Effector CD8-positive, alpha-beta T cell (primary cell): ENCODE measurements at places on chromosomes 1 and 21.

DNA sequence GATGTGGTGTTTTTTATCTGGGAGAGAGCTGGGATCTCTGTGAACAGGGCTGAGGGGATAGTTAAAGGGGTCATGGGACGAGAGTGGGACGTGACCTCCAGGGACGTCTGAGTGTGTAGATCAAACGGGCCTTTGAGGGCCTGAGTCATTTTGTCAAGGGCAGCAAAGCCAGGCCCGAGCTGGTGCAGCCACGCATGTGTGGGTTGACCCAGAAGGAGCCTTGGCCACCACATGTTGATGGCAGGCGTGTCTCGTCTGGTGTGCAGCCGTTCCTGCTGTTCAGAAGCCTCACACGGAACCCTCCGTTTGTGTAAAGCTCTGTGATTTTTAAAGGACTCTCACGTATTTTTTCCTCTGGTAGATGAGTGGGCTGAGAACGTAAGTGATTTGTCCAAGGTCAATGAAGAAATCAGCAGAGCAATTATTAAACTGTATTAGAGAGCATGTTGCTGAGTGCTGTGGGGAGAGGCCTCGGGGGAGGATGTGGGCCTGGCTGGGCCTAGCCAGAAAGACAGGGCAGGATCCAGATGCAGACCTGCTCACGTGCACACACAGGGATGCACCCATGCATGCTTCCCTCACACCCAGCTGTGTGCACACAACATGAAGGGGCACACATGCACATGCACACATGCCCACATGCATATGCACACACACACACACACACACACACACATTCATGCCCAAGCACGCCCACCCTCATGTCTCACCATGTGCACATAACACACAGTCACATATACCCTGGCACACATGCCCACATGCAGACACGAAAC lies 89.8 kb downstream of the AJAP1 start:
- DNase-seq, result no peak

GRCh38 chr1:170732252-170732588 lies 68.3 kb downstream of the PRRX1 start:
- DNase-seq, result no peak

DNA sequence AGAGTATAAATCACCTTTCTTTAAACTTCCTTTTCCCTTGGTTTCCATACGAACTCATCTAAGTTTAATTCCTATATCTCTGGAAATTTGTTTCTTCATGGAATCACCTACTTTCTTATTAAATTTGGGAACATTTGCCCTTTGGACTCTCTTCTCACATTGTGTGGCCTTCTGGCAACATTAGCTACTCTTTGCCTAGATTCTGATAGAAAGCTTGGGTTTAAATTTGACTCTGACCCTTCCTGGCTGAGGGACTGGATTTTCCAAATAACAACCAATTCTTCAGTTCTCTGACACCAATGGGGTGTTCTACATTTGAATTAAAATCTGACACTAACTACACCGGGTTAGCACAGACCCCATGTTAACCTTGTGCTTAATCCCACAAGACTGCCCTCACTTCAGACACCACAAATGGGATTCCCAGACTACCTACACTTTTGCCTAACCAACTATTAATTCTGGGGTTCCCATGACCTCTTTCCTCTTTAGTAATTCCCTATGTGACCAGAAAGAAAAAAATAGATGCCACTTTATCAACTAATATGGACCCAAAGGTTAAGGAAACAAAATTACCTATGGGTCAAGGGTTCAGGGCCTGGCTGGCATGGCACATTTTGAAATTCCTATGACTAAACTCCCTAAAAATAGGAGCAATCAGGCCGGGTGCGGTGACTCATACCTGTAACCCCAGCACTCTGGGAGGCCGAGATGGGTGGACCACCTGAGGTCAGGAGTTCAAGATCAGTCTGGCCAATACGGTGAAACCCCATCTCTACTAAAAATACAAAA lies 9.7 kb upstream of the THEM4 start:
- no peak for DNase-seq

GRCh38 chr1:242447689-242448088 lies 76.8 kb downstream of the PLD5 start:
- DNase-seq, result no peak

DNA sequence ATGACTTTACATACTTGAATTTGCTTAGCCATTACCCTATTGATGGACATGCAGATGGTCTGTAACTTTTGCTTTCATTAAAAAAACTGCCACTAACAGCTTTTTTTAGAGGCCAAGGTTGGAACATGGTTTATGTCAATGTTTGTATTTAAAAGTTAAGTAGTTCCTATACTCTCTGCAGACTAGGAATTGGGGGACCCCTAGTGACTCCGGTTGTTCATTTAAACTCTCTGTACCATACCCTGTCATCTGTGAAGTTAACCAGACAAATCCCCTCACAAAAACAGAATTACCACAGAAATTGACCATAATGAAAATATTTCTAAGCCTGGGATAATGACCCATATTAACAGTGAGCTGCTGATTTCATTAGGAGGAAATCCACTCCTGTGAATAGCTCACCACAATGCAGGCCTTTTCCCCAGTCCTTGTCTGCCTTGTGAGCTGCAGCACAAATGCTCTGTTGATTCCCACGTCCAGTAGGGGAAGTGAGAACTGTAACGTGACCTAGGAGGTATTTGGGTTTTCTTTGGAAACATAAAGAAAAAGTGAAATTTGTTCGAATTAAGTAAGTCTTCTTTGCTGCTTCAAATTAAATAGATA lies 30.2 kb upstream of the CD101 start:
- no peak for DNase-seq

- no peak for DNase-seq
These were observed 70.8 kb upstream of the CLDN14 start for GRCh38 chr21:36550761-36551160.

DNA sequence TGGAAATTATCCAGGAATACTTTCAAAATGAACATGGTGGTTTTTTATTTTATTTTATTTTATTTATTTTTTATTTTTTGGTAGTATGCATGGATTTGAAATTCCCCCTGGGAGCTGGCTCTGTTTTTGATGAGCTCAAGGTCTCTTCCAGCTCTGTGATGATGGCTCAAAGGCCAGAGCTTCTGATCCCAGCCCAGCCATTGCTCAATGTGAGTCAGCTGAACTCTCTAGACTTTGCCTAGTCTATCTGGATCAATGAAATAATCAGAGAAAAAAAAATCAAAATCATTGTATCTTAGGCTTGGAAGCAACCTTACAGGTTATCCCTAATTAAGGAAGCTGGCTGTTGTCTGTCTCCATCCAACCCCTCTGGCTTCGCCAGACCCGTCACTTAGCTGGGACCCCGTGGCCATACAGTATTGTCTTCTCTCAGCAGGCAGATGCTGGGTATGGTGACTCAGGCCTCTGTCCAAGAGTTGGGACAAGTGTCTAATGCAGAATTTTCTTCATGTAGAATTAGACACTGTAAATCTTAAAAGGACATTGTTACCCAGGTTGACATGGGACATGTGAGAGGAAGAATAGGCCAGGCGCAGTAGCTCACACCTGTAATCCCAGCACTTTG lies 90.2 kb upstream of the LPGAT1 start:
- no peak for DNase-seq

DNA sequence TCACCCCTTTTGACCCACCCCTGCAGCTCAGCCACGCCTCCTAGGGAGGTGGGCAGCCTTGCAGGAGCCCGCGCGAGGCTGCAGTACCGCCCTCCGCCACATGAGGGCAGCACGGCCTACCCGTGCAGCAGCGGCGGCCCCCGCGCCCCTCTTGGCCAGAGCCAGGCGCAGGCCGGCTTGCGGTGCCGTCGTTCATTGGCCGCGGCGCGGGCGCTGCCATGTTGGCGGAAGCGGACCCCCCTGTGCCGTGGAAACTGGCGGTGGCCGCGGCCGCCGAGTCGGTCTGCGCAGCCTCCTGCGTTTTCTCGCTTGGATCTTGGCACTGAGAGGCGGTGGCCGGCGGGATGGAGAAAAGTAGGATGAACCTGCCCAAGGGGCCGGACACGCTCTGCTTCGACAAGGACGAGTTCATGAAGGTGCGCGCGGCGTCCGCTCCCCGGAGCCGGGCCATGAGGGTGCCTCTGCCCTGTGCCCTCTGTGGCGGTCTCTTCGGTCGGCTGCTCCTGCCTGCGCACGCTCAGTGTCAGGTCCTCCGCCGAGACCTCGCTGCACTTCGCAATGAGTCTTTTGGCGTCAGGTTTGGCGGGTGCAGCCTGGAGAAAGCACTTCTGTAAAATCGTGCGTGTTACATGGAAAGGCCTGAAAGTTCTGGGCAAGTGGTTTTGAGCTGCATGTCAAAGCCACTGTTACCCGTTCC lies at the start of gene COG2:
COG2 (plus strand) TSS at position 219 of the 697 bp plus-strand sequence; CDS start at position 345, 126 bp downstream.
- DNase-seq, result peak; percentile 92

- no peak for DNase-seq
These were observed 42.5 kb downstream of the CCN1 start for GRCh38 chr1:85623061-85623471.

DNA sequence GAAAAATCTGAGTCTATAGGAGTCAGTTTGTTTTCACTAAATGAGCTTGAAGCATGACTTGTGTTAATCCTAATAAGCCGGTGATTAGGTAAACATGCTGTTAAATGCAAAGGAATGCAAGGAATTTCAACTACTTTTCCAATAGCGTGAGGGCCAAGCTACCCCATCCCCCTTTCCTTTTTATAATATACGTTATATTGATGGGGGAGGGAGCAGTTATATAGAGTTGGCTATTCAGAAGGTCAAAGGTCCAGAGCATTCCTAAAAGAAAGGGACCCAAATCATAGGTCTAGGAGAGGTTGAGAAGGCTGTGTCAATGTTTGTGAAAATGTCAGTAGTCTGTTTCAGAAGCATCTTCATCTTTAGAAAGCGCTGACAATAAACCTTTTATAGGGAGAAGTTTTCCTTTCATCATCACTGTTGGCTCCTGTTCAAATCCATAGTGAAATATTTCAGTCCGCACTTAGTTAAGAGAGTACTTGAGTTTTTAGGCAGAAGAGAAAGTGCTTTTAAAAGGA lies 3.8 kb downstream of the CCN1 start:
- DNase-seq, result no peak

DNA sequence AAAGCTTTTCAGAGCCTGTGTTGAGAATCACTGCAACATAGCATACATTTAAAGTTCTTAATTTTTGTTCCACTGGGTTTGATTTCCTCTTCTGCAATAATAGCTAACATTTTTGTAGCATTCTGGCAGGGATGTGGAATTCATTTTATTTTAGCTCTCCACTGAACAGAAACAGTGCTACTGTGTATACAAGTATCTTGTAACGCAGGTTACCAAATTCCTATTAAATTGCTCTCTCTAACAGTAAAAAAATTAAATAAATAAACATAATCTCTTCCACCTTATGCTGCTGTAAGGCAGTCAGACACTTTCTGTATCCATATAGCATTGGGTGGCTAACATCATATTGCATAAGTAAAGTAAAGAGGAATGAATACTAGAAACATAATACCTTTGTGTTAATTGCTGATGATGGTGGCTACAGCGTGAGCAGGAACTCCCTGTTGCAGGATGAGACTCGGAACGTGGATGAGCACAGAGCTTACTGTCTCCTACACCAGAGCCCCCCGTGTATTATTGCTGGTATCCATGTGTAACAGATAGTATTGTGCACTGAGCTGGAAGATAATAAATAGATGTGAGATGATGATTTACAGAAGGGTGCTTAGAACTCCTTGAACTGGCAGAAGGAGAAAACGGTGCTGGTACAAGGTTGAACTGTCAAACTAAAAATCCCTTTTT lies 276.9 kb upstream of the SNX7 start:
- DNase-seq, result no peak

GRCh38 chr1:43994794-43995790 lies 3.7 kb downstream of the CCDC24 start:
- DNase-seq, result no peak

- DNase-seq, result no peak
These were observed 104.4 kb downstream of the PTPN14 start for GRCh38 chr1:214446772-214447556.

DNA sequence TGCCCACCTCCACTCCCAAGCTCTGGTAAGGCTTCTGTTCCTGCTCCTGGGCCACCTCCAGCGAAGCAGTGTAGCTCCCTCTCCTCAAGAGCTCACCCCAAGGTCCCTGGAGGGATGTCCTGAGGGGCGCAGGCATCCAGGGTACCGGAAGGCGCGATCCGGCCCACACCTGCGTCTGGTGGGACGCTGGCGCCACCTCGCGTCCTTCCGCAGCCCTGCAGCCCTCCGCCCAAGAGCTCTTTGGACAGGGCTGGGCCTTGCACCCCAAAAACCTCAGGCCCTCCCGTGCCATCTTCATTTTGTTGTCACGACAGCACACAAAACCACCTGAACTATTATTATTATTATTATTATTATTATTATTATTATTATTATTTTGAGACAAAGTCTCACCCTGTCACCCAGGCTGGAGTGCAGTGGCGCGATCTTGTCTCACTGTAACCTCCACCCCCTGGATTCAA lies 49.2 kb upstream of the PAX7 start:
- no peak for DNase-seq

GRCh38 chr1:166302989-166303758 lies 136.4 kb upstream of the FAM78B start:
- DNase-seq, result no peak

DNA sequence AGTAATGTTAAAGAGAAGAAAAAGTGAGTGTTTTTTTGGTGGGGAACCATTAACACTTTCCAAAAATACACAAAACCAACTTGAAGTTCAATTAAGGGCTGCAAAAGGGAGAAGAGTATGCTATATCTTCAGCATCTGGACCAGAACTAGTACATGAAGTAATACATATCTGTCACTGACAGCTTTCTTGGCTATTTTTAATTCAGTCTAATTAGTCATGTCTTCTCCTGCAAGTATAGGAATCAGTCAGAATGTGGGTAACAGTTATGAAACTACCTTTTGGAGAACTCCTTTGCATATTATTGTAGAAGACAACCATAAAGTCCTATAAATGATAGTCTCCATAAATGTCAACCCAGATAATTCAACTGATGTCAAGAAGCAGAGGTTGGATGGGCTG lies 901.2 kb downstream of the TTLL7 start:
- DNase-seq, result no peak

DNA sequence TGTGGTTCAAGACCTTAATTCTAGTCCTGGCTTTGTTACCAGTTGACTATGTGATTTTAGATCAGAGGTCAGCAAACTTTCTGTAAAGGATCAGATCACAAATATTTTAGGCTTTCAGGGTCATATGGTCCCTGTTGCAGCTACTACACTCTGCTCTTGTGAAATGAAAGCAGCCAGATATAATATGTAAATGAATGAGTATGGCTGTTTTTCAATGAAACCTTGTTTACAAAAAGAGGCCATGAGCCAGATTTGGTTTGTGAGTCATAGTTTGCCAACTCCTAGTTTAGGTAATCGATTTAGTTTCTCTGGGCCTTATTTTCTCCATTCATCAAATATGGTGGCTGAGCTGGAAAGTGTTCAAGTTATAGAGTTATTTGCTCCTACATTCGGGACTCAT lies 346.7 kb downstream of the NUF2 start:
- DNase-seq, result no peak

DNA sequence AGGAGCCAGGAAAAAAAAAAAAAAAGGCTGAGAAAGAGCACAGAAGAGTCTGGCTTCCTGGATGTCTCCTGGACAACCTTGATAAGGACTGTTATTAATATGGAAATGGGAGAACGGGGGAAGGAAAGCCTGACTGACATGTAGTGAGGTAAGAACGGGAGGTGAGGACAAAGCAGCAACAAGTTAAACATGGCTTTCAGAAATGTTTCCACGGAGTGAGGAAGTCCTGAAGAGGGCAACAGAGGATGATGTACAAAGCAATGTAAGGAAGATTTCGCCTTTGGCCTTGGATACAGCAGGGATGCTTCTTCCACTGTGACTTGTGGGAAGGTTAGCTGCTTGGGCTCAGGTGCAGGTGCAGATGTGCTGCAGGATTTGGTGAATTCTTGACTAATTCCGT lies 11.9 kb upstream of the NIBAN1 start:
- DNase-seq, result no peak

- DNase-seq, result no peak
These were observed 256.8 kb downstream of the KAZN start for GRCh38 chr1:14855268-14855667.
